ENCODE measurements at places on chromosomes 7 and 10.
A peak's percentile ranks its signal among the peaks of the same experiment; 100 is the strongest.

- DNase-seq = no peak
These were observed 260.5 kb upstream of the MKLN1 start for GRCh38 chr7:131067220-131067619.

GRCh38 chr7:150801242-150801945 is 825 bp downstream of the TMEM176A start:
- no peak for DNase-seq

- peak; percentile 69 for DNase-seq
These were observed 2.0 kb downstream of the FBXL15 start for GRCh38 chr10:102422545-102423129.

- DNase-seq = no peak
These were observed 42.4 kb downstream of the SORBS1 start for GRCh38 chr10:95518455-95519452.

DNA sequence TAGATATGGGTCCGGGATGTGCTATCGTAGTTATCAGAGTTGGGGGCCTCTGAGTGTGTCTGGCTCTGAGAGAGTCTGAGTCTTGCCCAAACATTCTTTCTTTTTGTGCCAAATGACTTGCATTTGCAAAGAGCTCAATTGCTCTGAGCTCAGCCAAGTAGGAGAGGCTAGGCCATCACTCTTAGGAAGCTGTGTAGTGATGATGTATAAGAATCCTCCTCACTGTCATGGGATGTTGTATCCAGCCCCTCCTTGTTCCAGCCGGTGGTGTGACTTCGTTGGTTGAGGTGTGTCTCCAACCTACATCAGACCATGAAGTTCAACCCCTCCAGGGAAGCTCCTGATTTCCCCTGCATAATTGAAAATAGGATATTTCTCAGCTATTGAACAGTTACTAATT is 97.5 kb upstream of the NPS start:
- no peak for DNase-seq

Measured in NCI-H1930 (cell line).